ENCODE measurements at places on chromosomes 13 and 19. TPM values are rescaled to one million over a fixed set of nuclear protein-coding genes. Genes with fewer than 3 reads are reported as not detected.

TMEM86B gene
- total RNA-seq, result 0.47 TPM

- no peak for DNase-seq
Observed at GRCh38 chr19:43751466-43752220, 3.1 kb downstream of the SMG9 start.

- DNase-seq, result no peak
Observed at GRCh38 chr13:110503037-110503901, 58.3 kb downstream of the RAB20 start.

DNA sequence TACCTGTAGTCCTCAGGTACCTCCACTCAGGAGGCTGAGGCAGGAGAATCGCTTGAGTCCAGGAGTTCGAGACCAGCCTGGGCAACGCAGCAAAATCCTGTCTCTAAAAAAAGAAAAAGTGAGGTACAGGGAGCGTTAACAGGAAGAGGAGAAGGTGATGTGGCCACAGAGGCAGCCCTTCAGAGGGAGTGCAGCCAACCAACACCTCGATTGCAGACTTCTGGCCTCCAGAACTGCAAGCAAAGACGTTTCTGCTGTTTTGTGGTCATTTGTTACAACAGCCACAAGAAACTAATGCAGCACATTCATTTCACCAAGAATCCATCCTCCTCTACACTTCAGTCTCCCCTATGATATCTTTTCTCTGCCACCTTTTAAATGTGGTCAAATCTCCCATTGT lies 145.2 kb downstream of the USP12 start:
- no peak for DNase-seq

- DNase-seq, result no peak
Observed at GRCh38 chr19:33823341-33823740, 26.7 kb downstream of the KCTD15 start.

CGB8 gene
- not detected for total RNA-seq

DNA sequence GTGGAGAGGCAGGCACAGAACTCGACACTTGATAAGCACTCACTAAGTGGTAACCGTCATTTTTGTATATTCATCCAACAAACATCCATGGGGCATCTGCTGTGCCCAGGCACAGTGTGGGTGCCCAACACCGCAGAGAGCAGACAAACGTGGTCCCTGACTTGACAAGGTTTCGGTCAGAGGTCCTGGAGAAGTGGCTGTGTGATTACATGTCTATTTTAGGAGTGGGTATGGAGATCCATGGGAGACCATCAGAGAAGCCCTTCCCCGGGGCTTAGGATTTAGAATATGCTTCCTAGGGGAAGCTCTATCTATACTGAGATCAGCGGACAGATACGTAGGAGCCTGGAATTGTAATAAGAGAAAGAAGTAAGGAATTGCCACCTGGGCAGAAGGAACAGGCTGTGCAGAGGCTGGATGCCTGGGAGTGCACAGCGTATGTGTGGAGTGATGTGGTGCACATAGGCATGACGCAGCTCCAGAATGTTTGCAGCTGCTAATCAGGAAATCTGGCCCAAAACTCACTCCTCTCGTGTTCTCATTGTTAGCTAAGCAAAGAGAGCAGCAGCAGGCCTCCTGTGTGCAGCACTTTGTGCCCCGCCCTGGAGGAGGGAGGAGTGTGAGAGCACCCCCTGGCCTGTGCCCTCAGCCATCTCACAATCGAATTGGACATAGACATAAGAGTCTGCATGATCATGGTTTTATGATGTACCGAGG lies 23.0 kb upstream of the IRS2 start:
- DNase-seq, result no peak

MYO1F gene
- 0.52 TPM for total RNA-seq

- DNase-seq, result no peak
Observed at GRCh38 chr13:101527130-101527529, 74.7 kb downstream of the ITGBL1 start.

DNA sequence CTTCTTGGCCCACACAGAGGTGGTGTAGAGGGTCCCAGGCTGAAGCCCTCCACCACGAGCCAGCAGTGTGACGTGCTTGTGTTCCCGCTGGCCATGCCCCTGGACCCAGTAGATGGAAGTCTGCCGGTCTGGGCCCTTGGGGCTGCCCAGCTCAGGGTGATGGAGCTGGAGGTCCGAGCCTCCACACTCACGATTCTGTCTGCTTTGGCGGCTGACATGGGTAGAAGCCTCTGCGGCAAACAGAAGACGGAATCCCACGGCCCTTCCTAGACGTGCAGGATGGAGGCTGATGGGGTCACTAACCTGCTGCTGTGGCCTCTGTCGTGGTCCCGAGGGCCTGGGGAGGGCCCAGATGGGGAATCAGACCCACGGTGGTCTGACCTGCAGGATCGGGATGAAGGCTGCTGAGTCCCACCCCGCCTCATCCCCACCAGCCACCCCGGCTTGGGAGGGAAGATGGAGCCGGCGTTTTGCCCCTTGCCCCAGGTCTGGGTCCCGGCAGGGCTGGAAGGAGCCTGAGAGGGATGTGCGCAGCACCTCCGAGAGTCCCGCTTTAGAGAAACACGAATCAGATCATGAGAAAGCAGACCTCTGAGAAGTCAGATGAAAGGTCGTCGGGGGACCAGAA lies 4.4 kb downstream of the TMEM86B start:
- no peak for DNase-seq
